ENCODE measurements at places on chromosomes 6 and 20.

- DNase-seq, result no peak
Measured at GRCh38 chr20:15942130-15942529, 631.1 kb downstream of the KIF16B start.

GRCh38 chr20:45368221-45368980, 5.4 kb downstream of the SYS1 start:
- DNase-seq, result no peak

DNA sequence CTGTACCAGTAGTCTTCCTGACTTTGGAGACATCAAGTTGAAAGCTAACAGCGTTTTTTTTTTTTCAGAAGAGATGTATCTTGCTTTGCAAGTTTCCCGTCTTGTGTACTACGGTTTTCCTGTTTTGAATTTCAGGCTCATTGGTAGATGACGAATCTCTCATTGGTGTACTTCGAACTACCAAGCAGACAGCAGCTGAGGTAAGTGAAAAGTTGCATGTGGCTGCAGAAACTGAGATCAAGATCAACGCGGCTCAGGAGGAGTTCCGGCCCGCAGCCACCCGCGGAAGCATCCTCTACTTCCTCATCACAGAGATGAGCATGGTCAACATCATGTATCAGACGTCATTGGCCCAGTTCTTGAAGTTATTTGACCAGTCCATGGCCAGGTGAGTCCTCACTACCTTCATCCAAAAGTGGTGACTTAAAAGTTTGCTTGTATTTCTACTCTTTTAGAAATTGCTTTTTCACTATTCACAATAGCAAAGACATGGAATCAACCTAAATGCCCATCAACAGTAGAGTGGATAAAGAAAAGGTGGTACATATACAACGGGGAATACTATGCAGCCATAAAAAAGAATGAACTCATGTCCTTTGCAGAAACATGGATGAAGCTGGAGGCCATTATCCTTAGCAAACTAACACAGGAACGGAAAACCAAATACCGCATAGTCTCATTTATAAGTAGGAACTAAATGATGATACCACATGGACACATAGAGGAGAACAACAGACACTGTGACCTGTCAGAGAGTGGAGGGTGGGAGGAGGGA, 110.6 kb upstream of the GLP1R start:
- no peak for DNase-seq

DNA sequence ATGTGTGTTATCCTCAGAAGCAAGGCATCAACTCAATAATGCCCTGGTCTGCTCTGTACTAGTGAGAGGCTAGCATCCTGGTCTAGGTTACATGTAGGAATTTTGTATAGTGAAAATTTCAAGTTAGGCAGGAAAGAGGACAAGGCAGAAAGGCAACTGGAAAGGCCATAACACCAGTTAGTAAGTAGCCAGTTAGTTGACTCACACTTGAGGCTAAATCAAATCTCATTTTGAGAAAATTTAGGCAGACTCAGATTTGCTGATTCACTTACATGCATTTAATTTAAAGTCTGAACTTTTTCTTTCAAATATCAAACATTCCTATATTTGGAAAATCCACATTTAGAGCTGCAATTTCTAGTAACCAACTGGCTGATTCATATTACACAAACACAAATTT, 184.5 kb upstream of the TCF21 start:
- no peak for DNase-seq

- DNase-seq, result no peak
Measured at GRCh38 chr6:47483853-47484546, 6.4 kb downstream of the CD2AP start.

- DNase-seq, result no peak
Measured at GRCh38 chr6:26016963-26017631, 54.5 kb downstream of the TRIM38 start.

DNA sequence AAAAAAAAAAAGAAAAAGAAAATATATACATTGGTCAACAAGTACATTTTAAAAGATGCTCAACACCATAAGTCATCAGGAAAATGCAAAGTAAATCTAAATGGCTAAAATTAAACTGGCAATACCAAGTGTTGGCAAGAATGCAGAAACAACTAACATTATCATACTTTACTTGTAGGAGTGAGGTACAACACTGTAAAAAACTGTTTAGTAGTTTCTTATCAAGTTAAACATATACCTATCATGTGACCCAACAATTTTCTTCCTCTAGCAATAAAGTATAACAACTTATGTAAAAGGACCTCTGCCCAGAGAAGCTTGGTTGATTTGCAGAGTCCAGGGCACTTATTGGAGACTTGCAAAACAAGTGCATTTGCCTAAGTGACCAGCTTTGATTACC, 40.4 kb downstream of the LMBRD1 start:
- DNase-seq, result no peak

- no peak for DNase-seq
Measured at GRCh38 chr20:58360936-58361335, 28.1 kb upstream of the VAPB start.

DNA sequence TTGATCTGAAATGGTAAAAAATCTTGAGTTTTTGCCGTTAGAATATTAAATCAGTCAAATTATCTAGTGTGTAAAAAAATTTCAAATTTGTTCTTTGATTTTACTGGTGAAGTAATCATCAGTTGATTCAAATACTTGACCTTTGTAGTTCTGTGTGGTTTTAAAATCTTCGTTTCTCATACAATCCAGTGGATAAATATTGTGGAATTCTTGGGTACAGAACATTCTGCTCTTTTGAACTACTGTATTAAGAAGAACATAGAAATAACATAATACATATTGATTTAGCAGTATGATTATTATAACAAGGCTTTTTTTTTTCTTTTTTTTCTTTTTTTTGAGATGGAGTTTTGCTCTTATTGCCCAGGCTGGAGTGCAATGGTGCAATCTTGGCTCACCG, 491.8 kb downstream of the CD109 start:
- DNase-seq, result no peak

DNA sequence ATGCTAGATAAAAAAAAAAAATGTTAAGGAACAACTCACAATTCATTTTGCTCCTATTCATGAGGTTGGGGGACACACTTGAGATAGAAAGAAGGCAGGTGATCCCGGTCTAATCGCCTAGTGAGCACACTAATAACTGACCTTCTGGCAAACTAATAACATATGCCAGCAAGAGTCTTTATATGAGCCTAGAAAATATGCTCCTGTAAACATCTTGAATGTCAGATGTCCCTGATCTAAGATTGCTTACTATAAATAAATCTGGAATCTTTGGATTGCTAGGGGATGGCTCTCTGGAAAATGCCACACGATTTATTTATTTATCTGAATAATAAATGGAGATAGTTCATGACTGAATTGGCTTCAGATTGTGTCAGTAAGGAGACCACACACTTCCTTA, 821.9 kb downstream of the GRIK2 start:
- DNase-seq, result no peak

DNA sequence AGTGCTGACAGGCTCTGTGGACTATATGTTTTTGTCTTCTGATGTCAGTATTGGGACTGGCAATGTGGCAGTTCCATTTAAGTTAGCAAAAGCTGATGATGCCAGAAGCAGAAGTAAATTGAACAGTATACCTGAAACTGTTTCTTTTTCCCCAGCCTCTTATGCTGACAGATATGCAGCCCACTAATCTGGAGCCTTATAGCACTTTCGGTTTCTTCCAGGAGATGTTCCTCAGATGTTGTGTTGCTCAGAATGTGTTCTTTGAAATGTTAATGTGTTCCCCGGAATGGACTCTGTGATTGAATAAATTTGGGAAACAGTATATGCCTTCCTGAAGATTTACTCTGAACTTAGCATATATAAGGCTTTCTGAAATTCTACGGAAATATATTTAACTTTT, 80.7 kb upstream of the MRAP2 start:
- DNase-seq, result no peak

- no peak for DNase-seq
Measured at GRCh38 chr6:146990284-146990683, 213.9 kb upstream of the STXBP5 start.

- DNase-seq, result no peak
Measured at GRCh38 chr6:141158740-141159139, 974.0 kb upstream of the GJE1 start.

GRCh38 chr6:51257938-51258337, 439.3 kb downstream of the TFAP2B start:
- DNase-seq, result no peak

GRCh38 chr20:23857962-23858595, 21.5 kb downstream of the CST5 start:
- no peak for DNase-seq

- no peak for DNase-seq
Measured at GRCh38 chr6:107689190-107689589, 134.9 kb downstream of the SCML4 start.

DNA sequence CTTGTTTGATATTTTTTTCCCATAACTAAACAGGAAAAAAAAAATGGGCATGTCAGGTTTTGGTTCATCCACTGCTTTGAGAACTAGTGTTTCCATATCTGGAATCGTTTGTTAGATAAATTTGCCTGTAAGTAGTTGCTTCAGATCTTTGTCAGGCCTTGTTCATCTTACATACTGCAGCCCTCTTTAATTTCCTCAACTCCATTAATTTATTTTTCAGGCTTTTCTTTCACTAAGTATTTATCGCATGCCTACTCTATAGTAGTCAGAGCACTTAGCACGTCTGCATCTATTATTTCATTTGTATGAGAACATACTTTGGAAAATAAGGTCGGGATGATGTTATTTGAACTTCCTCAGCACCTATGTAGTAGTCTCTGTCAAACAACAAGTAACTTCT, 80.9 kb downstream of the CAP2 start:
- no peak for DNase-seq

DNA sequence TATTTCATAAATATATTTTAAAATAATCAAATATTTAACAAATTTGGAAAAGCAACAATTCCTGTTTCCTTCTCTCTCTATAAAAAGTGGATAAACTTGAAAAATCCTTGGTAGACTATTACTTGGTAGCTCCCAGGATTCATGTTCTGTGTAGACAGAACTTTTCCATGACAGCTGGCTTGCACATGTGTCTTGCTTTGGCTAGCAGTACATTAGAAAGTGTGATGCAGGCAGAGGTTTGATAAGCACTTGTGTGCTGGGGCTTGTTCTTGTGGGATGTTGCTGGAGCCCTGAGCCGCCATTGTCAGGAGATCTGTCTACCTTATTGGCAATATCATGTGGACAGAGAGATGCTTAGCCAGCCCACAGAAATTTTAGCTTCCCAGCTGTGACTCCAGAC, 327.2 kb downstream of the CDKAL1 start:
- DNase-seq, result no peak

DNA sequence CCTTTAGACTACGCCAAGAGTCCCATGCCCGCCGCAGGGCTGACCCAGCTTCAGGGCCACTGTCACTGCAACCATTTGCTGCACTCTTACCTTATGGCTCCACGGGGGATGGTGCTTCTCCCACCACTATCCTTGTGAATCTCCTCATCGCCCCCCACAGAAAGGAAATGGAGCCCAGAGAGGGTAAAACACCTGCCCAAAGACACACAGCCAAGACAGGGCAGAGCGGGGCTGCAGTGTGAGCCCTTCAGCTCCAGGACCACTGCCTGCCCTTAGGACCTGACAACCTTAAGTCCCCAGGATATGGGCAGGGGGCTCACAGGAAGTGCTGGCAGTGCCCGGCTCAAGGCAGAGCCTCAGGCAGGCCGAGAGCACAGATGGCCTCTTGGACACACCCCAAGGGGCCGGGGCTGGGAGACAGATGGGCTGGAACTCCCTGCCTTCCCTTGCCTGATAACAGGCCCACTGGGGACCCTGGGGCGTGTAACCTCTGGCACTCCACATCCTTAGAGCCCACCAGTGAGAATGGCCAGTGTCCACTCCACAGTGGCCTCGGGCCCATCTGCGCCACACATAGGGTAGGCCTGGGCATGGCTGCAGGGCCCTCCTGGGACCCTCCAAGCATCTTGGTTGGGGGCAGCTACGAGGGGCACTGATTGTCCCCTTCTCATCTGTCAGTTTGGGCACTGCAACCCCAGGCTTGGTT, 265.2 kb downstream of the TAF4 start:
- no peak for DNase-seq

DNA sequence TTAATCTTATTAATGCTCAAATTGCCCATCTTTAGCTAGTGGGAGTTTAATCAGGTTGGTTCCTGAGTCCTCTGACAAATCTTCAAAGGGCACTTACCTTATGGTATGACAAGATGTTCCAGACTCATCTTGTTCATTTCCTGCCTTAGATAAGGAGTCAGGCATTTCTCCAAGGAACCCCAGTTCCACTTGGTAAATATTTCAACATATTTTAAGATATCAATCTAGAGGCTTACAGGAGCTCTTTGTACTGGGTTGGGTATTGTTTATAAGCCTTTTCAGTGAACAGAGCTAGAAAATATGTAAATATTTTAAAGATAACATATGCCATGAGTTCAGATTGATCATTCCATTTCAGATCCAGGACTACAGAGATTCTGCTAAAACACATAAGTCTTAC, 159.8 kb downstream of the RCAN2 start:
- no peak for DNase-seq
